ENCODE measurements at places on chromosomes 16 and 17.
A peak's percentile ranks its signal among the peaks of the same experiment; 100 is the strongest.

DNA sequence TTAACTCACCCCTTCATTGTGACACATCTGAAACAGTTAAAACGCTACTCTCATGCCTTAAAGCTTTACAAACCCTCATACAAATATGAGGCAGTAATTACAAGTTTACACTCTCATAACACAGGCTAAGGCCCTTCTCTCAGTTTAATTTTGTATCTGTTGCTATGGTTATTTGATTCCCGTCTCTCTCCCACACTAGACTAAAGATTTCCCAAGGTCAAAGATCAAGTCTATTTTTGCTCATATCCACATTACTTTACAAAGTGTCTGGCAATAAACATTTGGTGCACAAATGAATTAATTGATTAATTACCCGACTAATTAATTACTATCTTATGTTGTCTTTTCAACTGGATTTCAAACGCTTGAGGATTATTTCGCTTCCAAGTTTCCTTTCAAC lies 86.4 kb upstream of the MYOCD start:
- DNase-seq = no peak

DNA sequence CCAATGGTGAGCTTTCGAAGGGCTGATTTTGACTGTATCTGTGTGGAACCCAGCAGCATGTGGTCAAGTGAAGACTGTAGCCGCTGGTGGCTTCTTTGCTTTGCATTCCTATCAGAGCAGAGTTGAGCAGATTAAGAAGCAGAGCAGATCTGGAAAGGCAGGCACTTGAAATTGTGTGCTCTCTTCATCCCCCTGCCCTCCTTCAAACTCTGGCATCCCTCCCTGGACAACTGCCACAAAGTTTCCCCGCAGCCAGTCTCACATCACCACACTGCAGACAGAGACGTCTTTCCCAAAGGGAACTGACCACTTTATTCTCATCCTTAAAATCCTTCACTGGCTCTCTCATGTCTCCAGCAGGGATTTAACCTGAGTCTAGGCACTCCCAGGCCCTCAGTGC lies 237.1 kb upstream of the DYNLRB2 start:
- no peak for DNase-seq

DNA sequence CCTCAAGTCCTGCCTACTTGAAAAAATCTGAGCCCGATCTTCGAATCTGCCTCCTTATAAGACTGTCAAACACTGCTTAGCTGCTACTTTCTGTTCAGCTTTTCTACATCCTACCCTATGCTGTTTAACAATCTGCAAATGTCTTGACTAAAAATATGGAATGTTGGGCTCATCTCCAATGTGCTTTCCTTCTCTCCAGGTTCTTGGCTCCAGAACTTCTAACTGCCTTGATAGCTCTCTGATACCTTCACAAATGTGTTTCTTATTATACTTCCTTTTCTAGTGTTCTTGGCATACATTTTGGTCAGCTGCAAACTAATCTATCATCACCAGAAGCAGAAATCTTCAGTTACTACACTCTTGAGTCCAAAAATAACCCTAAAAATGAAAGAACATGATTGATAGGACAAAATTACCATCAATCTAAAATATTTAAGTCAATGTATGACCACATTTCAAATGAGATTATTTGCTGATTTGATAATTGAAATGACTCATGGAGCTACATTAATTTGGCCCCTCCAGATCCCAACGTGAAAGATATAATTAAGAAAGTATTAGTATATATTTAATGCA lies 372.3 kb upstream of the MON1B start:
- no peak for DNase-seq

- DNase-seq = no peak
Observed at GRCh38 chr17:80043963-80044362, 7.5 kb downstream of the CCDC40 start.

DNA sequence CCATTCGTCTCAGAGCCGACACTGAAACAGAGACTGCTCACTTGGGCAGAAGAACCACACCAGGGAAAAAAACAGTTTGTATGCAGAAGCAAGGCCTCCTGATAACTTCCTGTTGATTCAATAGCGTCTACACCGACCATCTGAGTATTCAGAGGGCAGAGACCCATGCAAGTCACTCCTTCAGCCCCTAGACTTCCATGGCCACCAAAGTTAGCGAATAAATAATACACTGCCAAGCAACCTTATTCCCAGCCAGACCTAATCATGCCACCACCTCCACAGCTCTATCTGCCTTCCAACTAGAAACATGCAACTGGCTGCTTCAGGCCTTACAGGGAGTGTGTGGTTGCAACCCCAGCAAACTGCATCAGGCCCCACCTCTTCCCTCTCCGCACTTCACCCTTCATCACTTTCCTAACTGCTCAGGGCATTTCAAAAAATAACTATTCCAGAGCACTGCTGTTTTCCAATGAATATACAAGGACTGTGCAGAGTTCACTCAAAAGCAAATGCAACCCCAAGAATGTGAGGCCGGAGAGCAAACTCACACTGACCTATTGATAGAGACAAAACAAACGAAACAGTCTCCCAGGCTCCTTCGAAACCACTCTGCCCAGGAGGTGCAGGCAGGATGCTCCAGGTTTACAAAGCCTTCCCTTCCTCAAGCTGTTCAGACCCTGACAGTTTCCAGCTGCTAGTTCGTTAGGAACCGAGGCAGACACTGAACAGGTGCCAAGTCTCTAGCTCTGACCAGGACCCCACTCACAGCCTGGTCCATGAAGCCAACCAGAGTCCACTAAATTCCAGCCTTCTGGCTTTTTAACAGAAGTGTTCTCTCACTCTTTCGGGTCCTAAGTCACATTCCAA lies 3.6 kb downstream of the USP7 start:
- no peak for DNase-seq

GRCh38 chr17:18353541-18353940 lies 9.8 kb downstream of the SHMT1 start:
- no peak for DNase-seq

GRCh38 chr17:21072745-21073197 lies 30.0 kb upstream of the USP22 start:
- no peak for DNase-seq

- DNase-seq = no peak
Observed at GRCh38 chr17:80730739-80731138, 186.1 kb downstream of the RPTOR start.

GRCh38 chr17:33501185-33501584 lies 208.1 kb upstream of the ASIC2 start:
- no peak for DNase-seq

- no peak for DNase-seq
Observed at GRCh38 chr16:55905651-55906050, 30.5 kb upstream of the CES5A start.

- peak; percentile 58 for DNase-seq
Observed at GRCh38 chr16:78461496-78462287, 362.2 kb downstream of the WWOX start.

DNA sequence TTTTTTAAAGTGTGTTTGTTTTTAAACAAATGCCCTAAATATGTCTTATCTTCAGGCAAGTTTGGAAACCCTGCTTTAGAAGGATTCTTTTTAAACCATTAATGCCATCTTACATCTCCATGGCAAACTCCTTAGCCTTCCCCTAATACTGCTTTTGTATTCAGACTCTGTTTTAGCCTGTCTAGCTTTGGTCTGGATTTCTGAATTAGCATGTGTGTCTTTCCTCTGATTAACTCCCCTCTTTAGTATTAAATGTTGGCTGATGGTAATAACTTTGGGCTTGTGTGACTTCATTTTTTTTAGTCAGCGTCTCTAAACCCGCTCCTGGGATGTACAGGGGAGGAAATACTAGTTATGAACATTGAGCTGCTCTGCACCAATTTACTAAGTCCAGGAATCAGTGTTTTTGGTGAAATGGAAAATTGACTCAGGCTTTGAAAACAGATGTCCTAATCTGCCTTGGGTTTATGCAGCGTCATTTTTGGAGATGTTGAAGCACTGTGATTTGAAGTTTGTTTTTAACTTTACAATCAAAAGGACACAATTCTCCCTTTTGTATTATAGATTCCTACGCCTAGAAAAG lies 22.2 kb downstream of the WIPF2 start:
- DNase-seq = no peak

GRCh38 chr16:77721752-77722308 lies 484 bp upstream of the NUDT7 start:
- DNase-seq = no peak

DNA sequence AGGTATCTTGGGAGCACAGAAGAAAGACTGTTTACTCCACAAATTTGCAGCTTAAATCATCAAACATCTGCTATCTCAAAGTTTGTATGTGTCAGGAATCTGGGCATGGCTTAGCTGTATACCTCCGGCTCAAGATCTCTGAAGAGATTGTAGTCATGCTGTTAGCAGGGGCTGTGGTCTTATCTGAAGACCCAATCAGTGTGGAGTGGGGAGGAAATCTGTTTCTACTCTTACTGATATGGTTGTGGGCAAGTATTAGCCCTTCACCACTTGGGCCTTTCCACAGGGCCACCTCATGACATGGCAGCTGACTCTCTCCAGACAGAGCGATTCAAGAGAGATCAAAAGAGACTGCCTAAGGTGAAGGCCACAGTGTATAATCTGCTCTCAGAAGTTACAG lies 438.7 kb downstream of the KIF2B start:
- no peak for DNase-seq

Measured in DMS153 (cell line).